ENCODE measurements at places on chromosomes 5 and 9.

DNA sequence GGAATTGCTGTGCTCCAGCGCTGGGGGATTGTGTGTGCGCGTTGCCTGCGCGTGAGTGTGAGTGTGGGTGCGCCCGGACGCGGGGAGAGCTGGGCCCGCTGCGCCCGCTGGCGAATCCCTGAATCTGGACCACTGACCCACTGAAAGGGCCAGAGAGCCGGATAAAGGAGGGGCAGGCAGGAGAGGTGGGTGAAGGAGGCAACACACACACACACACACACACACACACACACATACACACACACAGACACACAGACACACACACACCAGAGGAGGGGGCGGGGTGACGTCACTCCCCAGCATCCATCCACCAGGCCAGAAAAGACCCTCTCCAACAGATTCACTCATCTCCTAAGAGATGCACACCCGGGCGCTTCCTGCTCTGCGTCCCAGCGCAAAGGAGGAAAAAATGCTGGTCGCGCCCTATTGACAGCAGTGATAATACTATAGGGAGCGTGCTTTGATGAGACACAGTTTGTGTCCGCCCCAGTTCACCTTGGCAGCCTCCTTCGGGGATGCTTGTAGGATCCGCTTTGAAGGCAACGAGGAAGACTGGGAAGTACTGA lies 1059.1 kb upstream of the DMAC1 start:
- no peak for DNase-seq

DNA sequence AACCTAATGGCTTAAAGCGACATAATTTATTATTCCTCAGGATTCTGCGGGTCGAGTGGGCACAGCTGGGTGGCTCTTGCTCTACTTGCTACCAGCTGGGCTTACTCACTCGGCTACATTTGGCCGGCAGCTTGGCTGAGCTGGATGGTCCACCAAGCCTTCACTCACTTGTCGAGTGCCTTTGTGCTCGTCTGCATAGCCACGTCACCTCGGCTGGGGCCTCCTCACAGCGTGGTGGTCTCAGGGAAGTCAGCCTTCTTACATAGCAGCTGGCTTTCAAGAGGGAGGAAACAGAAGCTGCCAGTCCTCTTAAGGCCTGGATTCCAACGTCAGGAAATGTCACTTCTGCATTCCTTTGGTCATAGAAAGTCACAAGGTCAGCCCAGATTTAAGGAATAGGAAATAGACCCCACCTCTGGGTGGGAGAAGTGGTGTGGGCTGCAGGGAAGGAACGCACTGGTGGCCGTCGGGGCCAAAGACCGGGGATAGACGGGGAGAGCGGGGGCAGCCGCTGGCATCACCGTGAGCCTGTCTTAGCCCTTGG lies 75.1 kb upstream of the RUFY1 start:
- no peak for DNase-seq

DNA sequence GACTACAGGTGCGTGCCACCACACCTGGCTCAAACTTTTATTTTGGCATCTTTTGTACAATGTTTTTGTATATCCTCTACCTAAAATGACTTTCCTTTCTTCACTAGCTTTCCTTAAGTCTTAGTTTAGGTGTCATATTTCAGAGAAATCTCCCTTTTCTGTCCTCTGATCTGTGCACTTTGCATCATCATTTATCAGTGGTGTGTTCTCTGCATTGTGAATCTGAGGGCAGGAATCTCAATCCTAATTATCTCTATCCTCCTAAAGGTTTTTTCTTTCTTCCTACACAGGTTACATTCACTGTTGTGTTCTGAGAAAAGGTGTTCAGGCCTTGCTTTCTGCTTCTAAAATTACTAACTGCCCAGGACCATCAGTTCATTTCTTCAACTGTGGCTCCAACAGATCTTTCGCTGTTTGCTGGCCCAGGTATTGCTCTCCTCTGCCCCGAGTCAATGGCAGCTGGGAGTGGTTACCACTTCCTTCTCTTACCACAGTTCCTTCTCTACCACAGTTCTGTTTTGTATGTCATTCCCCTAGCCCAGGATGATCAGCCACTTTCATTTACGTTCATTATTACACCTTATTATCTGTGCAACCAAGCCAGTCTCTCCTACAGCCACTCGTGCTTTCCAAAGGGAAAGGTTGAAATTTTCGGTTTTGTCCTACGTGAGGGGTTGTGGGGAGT lies 14.0 kb downstream of the TGFBR1 start:
- DNase-seq, result no peak

- no peak for DNase-seq
These were observed 32.4 kb downstream of the PTCD2 start for GRCh38 chr5:72352616-72353015.

- DNase-seq, result no peak
These were observed 37.3 kb downstream of the SEC61B start for GRCh38 chr9:99259231-99259918.

- DNase-seq, result no peak
These were observed 373.8 kb downstream of the NDUFS4 start for GRCh38 chr5:53934151-53934820.

GRCh38 chr5:153824909-153825308 lies 213.8 kb downstream of the FAM114A2 start:
- DNase-seq, result no peak

DNA sequence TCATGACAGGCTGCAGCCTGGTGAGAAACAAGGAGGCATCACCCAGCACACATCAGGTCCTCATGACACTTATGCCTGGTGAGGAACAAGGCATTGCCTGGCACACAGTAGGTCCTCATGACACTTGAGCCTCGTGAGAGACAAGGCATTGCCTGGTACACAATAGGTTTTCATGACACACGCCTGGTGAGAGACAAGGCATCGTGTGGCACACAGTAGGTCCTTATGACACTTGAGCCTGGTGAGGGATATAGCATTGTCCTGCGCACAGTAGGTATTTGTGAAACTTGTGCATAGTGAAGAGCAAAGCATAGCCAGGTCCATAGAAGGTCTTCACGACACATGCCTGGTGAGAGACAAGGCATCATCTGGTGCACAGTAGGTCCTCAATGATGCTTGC lies 23.5 kb downstream of the WHRN start:
- no peak for DNase-seq

DNA sequence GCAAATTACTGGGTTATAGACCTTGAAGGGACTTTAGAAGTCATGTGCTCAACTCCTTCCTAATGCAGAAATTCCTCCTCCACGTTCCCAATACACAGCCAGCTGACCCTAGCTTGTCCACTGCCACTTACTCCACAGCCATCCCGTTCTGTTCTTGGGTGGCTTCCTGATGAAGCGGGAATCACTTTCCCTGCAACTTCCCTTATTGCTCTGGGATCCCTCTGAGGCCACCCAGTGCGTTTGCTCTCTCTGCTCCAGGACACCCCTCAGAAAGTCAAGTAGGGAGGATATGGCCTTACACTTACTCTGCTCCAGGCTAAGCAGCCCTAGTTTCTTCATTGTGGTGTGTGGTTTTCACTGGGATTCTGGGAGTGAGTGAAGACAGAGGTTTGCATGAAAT lies 55.5 kb downstream of the GALNT12 start:
- no peak for DNase-seq

- DNase-seq, result no peak
These were observed 25.5 kb downstream of the EGR1 start for GRCh38 chr5:138490648-138491283.

DNA sequence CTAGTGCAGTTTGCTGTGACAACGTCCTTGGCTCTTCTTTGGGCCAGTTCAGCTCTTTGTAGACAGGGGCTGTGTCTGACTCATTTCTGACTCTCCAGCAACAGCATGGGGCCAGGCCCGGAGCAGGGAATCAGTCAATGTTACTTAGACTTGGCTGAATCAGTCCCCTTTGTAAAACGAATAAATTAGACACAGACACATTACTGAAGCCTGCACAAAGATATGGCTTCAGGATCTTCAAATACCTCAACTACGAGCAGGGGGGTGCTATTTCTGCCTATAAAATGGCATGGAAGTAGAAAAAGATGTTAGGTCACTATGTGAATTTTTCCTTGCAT lies 204.7 kb downstream of the TTLL11 start:
- no peak for DNase-seq

GRCh38 chr9:16275795-16276624 lies 594.5 kb downstream of the BNC2 start:
- DNase-seq, result no peak

DNA sequence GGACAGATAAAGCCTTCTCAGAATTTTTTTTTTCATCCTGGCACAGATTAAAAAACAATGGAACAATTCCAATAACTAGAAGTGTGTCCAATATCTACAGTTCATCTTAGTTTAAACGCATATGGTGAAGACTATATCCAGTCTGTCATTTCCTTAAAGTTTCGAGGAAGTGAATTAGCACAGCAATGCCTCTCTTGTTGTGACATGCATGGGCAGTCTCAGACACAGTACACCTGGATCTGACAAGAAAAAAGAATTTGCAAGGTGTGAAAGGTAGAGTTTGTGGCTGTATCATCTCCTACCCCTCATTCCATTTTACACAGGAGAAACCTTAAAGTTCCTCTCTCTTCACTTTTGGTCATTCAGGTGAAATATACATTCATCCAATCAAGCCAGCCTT lies 100.6 kb upstream of the ADAMTS19 start:
- DNase-seq, result no peak

DNA sequence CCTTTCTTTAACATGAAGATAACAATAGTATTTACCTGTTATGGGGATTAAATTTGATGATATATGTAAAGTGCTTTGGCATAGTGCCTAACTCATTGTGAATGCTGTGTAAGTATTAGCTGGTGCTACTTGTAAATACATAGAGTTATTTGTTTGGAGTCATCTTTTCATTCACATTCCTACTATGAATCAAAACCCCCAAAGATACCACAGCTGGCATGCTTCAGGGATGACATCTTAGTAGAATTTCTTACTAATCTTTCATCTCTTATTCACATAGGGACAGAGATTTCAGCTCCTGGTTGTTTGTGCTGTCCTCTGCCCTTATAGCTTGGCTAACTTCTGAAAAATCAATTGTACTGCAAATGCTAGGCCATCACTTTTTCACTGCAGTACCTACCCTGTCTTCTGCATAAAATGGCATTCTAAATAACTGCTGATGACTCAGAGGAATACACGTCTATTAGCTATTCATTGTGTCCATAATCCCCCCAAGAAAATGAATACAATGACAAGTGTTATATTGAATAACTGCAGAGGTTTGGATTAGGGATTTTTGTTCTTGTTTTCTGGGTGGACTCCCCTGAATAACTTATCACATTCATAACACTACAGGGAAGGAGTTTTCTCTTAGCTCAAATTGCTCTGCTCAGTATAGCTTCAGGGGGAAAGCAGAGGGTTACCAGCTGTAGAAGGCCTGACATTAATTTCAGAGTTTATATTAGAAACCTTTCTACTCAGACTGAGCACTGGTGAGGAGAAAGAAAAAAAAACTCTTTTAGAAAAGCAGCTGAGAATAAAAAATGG lies 192.2 kb upstream of the C9orf72 start:
- DNase-seq, result no peak

DNA sequence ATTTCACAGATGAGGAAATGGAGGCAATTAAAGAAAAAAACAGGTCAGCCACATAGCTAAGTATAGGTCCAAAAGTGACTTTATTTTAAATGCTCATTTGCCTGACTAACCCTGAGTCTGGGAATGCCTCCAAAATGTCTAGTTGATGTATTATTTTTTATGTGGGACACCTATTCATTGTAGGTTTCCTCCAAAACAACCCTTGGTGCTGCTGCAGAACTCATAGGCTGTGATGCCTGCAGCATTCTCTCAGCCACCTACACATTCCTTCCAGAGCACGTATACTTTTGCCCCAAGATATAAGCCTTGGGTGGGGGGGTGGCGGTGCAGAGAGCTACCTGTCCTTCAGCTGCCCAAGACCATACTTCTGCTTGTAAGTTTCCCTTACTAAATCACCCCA lies 77.4 kb downstream of the MSX2 start:
- no peak for DNase-seq

DNA sequence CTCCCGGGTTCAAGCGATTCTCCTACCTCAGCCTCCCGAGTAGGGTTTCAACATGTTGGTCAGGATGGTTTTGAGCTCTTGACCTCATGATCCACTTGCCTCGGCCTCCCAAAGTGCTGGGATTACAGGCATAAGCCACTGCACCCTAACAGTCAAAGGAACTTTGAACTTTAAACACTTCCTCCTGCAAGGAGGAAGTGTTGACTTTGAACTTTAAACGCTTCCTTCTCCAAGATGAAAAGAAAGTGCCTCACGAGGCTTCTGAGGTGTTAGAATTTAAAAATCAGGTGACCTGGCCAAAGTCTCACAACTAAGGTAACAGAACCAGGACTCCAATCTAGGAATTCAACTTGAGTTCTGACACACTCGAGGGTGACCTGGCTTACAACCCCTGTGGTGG lies 150.9 kb downstream of the BRINP1 start:
- DNase-seq, result no peak

- DNase-seq, result no peak
These were observed 41.6 kb upstream of the ALDOB start for GRCh38 chr9:101477214-101477613.

DNA sequence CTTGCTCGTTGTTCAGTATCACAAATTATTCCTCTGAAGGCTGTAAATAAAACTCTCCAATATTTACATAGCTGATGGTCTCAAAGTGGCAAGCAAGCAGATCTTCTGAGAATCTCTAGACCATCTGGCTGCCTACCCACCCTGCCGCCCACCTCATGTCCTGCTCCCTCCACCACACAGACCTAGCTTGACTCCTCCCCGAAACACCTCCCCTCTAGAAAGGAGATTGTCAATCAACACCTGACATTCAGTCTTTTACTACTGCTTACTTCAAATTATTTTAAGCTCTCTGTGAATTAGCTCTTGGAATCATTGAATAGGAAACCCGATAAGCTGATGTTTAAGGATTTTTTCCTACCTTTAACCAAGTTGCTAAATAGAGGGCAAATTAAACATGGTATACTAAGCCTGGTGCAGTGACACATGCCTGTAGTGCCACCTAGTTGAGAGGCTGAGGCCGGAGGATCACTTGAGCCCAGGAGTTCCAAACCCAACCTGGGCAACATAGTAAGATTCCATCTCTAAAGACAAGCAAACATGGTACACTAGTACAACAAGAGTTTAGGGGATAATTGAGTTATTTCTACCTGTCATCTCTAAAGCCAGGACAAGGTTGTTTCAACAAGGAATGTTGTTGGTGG lies 10.9 kb upstream of the SOWAHA start:
- no peak for DNase-seq

GRCh38 chr5:109177227-109177626 lies 232.5 kb downstream of the PJA2 start:
- DNase-seq, result no peak

DNA sequence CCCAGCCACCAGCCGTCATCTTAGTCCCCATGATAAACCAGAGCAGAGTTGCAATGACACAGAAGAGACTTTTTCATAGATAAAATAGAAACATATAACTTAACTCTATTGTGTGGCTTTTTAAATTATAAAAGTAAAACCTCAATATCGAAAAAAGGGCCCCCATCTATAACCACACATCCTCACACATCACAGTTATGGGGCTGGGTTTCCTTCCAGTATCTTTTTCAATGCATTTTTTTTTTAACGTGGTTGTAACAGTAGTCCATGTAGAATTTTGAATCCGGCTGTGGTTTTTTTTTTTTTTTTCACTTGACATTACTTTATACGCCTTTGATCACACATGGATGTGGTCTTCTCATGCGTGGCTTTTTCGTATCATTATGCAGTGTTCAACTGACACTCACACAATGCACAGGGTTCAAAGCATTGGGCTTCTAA lies 77.4 kb downstream of the CFAP77 start:
- DNase-seq, result no peak

All from NCI-H1417 treated with DMSO at 0.1 percent for 48 hours (cell line).